AG10803 (cell line): ENCODE measurements at places on chromosomes 2 and 18.

- no peak for DNase-seq
Observed at GRCh38 chr18:60911504-60911903, 421.7 kb upstream of the CDH20 start.

- DNase-seq = no peak
Observed at GRCh38 chr2:135638825-135639224, 102.8 kb upstream of the UBXN4 start.

GRCh38 chr2:198615972-198616371 lies 811.6 kb downstream of the PLCL1 start:
- DNase-seq = peak; percentile 16

DNA sequence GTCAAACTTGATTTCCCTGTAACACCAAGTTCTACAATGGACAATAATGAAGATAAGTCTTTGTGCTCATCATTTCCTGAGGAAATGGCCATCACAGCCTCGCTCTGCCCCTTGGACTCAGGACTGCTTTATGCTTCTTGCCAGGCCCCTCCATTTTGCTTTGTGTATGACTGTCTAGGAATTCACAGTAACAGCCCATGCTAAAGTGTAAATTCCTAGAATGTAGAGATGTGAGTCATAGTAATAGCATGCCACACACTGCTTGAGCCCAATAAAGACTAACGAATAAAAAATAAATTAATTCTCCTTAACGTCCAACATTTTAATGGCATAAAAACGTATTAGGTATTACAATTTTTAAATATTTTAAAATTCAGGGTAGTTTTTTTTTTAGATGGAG lies 226.5 kb downstream of the PID1 start:
- DNase-seq = peak; percentile 25

DNA sequence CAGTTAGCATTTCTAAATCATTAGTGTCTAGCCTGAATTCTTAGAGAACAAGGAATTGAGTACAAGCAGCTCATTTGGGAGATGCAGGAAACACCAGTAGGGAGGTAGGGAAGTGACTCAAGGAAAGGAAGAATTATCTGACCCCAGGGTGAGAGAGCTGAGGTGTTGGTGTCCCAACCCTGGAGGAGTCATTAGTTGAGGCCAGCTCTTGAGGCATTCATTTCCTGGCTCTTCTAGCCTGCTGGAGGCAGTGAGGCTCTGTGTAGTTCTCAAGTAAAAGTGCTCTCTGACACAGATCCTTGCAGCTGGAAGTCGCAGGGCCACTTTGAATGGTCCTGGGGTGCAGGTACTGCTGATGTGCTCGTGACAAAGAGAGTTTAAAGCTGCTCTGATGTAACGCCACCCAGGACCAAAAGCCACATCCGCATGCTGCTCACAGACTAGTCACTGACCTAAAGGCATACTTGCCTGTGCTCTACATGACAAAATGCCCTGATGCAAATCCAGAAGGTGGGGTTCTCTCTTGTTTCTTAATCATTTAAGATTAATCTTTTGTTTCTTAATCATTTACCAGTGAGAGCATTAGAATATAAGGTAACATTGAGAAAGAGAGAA lies 299.5 kb upstream of the LYPD1 start:
- no peak for DNase-seq

DNA sequence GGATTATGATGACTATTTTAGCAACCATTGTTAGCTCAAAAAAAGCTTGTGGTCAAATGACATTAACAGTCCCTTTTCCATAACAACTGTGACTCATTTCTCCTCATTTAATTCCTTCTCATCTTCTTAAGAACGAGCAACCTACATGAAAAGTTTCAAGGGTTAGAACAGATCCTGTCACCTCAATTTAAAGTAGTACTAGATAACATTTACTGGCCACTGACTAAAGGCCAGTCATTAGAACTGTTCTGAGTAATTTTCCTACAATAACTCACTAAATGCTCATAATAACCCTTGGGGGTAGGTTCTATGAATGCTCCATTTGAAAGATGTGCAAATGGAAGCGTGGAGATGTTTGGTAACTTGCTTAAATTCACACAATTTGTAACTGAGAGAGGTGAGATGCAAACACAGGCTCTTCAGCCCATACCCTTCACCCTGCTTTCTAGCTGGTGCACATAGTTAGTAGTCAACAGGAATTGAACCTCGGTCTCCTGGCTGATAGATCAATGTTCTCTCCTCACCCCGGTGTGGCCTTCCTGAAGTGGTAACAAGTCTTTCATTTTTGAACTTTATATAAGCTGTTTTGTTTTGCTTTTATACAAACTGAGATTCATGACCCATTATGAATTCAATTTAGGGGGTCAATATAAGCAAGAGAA lies 212.5 kb downstream of the SETBP1 start:
- no peak for DNase-seq

DNA sequence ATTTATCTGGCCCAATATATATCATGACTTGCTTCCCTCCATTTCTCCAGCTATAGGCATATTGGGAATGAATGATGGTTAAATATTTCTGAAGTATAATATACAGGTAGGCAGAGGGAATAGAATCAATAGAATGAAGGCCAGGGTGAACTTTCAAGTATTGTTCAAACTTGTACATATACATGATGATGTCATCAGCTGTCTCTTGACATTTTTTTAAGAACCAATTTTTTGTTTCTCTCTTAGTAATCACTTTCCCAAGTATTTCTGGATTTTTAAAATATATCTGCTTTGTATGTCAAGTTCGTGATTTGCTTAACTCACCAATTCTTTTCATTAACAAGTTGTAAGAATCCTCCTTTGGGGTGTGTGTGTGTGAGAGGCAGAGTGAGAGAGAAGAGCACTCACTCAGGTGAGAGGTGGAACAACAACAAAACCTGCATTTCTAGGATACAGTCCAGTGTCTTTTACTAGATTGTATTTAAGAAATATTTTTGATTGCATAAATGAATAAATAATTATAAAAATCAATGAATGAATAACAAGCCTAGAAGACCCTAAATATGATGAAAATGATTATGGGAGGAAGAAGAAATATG lies 1239.1 kb downstream of the LRP1B start:
- DNase-seq = no peak

DNA sequence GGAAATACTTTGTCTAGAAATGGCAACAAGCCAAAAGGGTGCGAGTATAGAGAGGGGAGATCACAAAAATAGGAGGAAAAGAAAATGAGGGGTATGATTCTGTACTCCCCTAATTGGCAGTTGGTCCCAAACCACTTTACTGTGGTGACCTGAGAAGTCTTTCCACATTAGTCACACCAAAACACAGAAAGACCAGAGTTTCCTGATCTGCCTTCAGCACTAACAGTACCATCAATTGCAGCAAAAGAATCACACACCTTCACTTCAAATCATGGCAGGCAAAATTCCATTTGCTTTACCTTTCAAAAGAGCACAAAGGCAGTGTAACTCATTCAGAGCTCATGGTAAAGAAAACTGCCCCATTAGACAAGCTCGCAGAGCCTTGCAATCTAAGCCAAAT lies 86.8 kb downstream of the ALK start:
- no peak for DNase-seq

- peak; percentile 50 for DNase-seq
Observed at GRCh38 chr2:120990451-120990871, 254.8 kb downstream of the GLI2 start.

GRCh38 chr2:236508466-236508865 lies 61.2 kb upstream of the ACKR3 start:
- DNase-seq = no peak

DNA sequence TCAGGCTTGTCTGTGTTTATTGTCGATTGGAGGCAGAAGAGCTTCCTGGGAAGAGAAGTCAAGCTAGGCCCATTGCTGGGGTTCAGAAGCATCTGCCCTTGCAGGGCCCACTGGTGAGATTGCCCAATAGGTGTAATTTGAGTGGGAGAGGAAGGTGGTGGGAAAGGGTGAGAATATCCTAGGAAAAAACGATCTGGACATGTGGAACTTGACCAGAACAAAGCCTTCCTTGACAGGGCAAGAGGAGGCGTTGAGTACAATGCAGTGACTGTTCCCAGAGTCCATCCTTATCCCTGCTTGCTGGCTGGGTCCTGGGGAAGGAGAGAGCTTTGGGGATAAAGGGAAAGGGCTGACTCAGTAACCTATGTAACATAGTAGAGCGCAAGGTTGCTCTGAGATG lies 27.1 kb downstream of the NABP1 start:
- no peak for DNase-seq

DNA sequence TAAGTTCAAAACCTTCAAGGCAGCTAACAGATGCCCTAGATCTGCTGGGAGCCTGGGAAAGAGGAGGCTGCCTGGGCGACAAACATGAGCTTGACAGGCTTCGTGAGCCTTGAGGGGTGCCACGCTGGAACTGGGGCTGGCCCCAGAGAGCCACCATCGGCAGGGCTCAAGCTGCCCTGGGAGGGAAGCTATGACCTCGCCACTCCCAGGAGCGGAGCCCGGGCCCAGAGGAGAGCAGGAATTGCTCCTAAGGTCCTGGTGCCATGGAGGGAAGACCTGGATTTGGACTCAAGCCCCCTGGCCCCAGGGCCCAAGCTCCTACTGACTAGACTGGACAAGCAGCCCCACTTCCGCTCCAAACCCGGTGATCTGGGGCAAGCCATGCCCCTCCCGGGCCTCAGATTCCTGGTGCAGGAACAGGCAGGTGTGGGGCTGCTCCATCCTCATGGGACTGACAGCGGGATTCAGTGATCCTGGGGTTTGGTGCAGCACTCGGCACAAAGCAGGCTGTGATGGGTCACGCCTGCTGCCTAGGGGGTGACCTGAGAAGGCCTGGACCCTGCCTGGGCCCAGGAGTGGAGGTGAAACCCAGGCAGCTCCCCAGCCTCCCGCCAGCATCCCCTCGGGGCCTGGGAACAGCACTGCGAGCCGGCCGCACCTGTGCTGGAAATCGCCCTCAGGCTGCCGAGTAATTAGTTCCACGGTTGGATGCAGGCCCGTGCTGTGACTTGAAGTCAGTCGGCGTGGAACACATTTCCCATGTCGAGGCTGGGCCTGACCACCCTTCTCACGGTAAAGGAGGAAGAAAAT lies 246.9 kb downstream of the NDUFA10 start:
- no peak for DNase-seq

GRCh38 chr2:44844651-44845270 lies 96.7 kb upstream of the SIX3 start:
- no peak for DNase-seq

DNA sequence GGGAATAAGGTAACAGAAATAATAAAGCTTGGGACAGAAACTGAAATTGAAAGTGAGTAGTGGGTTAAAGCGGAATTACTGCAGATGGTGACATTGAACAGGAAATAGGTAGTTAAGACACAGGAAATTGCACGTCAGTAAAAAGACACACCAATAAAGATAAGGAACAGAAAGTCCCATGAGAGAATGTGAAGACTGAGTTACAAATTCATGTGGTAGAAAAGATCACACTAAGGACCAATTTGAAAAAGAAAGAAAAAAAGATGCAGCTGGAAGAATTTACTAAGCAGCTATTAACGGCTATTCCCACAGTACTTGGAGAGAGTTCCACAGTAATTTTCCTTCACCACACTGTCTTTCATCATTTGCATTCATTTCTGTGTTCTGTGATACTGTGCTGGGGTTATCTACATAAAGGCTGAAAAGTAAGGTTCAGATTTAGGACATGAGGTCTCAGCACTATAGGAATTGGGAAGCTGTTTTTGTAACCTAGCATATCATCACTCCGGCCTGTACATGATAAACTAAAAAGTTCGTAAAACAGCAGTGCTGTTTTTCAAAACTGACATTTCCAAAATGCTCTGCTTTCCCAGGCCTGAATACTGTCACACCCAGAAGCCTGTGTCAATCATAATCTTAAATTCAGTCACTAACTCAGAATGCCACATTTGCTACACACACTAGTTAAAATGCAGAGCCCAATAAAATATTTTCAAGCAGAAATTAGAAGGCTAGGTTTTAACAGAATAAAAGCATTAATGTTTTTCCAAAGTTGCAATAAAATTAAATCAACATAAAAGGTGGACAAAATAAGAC lies 42.9 kb downstream of the SRBD1 start:
- DNase-seq = no peak

- no peak for DNase-seq
Observed at GRCh38 chr2:58974426-58974825, 733.3 kb upstream of the FANCL start.

DNA sequence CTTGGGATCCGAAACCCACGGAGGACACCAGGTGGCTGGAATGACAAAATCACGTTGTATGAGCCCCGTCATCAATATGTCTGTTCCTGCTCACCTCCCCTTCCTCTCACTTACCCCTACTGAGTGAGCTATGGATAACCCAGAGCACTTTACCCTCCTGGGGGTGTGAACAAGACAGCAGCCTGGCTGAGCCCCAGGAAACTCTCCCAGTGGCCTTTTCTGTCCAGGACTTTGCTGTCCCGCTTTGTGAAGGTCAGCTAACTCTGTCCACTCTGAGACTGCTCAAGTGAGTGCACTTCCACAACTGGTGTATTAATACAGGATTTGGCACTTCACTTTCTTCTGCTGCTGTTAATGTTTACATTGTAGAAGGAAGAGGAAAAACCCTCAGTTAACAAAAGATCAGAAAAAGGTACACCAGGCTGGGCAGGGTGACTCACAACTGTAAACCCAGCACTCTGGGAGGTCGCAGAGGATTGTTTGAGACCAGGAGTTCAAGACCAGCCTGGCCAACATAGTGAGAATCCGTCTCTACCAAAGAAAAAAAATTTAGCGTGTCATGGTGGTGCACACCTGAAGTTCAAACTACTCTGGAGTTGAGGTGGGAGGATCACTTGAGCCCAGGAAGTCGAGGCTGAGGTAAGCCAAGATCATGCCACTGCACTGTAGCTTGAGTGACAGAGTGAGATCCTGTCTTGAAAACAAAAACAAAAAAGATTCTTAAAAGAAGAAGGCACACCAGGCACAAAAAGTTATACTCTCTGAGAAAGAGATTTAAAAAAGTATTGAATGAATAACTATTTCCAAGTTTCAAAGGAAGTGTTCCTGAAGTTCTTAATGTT lies 90.3 kb downstream of the CLHC1 start:
- DNase-seq = no peak

GRCh38 chr18:26322890-26323653 lies 96.8 kb downstream of the TAF4B start:
- DNase-seq = peak; percentile 52

DNA sequence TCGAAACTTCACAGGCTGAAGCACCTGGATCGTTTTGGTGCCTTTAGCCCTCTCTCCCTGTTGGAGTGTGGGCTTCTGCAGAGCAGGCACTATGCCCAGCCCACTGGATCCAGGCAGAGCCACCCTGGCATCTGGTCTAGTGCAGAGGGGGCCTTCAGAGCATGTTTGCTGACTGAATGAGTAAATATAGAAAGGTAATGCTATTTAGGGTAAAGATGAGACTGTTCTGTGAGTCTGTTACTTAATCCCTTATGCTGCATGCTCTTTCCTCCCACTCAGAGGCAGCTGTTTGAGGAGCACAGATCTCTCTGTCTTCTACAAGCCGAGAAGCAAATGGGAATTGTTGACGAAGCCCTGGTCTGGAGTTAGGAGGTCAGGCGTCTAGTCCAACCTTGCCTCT lies 130.2 kb downstream of the RGPD3 start:
- no peak for DNase-seq

GRCh38 chr2:204060841-204061240 lies 124.3 kb downstream of the ICOS start:
- no peak for DNase-seq

GRCh38 chr2:120516679-120517314 lies 170.9 kb downstream of the INHBB start:
- peak; percentile 47 for DNase-seq
